RCC 7860 (cell line): ENCODE measurements at places on chromosomes 6 and 20.

DNA sequence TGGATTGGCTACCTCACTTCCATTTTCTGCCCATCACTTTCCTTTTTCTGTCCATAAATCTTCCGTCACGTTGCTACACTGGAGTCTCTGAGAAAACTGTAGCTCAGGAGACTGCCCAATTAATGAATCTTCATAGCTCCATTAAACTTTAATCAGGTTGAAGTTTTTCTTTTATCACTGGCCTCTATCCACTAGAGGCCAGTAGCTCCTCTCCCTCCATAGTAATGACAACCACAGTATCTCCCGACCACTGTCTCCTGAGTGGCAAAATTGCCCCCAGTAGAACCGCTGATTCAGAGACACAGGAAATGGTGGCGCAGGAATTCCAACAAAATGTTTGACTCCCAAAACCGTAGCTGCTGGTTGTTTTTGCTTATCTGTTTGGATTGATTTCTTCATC is 18.4 kb upstream of the DOK5 start:
- no peak for DNase-seq

GRCh38 chr6:46628498-46628897 is 24.1 kb downstream of the CYP39A1 start:
- DNase-seq = no peak

GRCh38 chr20:49850463-49851230 is 38.0 kb downstream of the SLC9A8 start:
- no peak for DNase-seq

- DNase-seq = no peak
Observed at GRCh38 chr6:168355716-168356522, 36.3 kb upstream of the DACT2 start.

GRCh38 chr20:50726955-50727791 is 4.2 kb upstream of the PARD6B start:
- peak; percentile 54 for DNase-seq

- no peak for DNase-seq
Observed at GRCh38 chr20:31851240-31851955, 6.0 kb upstream of the FOXS1 start.

GRCh38 chr20:24321973-24322372 is 147.5 kb upstream of the SYNDIG1 start:
- DNase-seq = no peak

GRCh38 chr6:136656121-136656520 is 105.9 kb upstream of the MAP7 start:
- DNase-seq = no peak

GRCh38 chr6:11374036-11375010 is 141.9 kb upstream of the NEDD9 start:
- no peak for DNase-seq

- no peak for DNase-seq
Observed at GRCh38 chr6:75551367-75551952, 50.2 kb upstream of the SENP6 start.

- no peak for DNase-seq
Observed at GRCh38 chr6:158708239-158708638, 58.4 kb downstream of the SYTL3 start.

DNA sequence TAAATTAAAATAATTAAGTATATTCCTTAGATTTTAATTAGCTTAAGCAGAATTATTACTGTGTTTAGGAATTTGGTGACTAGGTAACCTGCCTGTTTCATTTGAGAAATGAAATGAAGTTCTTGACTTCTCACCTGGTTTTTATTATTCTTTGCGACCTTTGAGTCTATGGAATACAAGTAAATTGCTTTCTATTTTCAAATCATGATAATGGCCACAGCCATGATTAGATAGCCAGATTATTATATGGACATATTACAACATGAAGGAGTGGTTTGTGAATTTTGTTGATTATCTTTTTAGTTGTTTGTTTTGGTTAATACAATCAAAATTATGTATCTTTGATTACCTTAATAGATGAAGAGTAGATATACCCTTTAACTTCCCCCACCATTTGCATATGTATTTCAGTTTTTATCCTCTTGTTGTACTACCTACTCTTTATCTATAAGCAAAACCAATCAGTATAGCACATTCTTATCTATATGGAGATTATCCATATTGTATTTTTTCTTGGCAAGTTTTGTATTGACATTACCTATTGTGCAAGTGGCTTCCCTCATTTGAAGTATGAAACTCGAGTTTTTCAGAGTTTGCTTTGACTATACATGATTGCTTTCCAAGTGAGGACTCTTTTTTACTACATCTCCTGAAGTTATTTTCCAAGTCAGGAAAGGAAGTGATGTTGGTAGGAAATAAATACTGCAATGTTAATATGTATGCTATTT is 47.9 kb downstream of the CD2AP start:
- no peak for DNase-seq

- no peak for DNase-seq
Observed at GRCh38 chr6:44475417-44475778, 87.9 kb downstream of the CDC5L start.

DNA sequence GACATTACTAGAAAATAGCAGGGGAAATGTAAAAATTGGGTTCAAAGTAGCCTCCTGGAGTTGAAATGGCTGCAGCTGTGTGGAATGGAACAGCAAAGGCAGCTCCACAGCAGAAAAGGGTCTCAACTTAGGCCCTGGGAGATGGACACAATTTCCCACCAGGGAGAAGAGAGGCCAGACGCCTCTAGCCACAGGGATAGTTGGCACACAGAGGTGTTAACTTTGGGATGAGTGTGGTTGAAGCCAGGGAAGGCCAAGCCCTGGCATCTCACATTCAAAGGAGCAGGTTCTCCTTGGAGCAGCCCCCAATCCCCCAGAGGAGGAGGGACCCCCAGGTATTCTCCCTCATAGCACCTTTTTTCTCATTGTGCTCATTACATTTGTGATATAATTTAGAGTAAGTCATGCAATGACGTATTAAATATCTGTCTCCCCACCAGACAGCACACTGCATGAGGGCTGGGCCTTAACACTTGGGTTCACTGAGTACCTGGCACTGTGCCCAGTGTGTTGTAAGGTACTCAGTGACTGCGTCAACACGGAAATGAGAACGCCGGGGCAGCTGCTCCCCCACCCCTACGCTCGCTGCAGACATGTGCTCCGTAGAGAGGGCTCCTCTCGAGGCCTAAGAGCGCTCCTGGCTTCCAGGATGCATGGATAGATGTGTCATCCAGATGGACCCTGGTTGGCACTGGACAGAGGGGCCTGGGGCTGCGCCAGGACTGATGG is 76.0 kb upstream of the CD93 start:
- DNase-seq = peak; percentile 23

GRCh38 chr20:62043131-62043914 is 22.4 kb downstream of the TAF4 start:
- DNase-seq = no peak

GRCh38 chr6:137095651-137096238 is 51.0 kb upstream of the IL20RA start:
- DNase-seq = no peak

DNA sequence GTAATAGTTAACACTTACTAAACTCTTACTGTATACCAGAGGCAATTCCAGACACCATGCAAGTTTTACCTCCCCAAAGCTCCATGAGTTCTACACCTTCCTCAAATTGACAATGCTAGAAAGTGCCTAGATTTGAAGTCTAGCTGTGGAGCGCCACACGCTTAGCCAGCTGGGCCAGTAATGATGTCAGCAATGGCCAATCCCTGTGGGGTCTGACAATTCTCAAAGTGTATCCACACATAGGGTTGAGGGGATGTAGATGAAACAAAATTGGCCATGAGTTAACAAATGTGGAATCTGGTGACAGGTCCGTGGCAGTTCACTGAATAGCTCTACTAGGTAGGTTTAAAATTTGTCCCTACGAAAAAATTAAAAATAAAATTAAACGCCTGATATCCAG is 1.3 kb downstream of the ZNF343 start:
- DNase-seq = no peak

GRCh38 chr6:157272866-157273755 is 50.2 kb downstream of the TMEM242 start:
- DNase-seq = no peak

GRCh38 chr6:158894193-158894592 is 75.0 kb upstream of the EZR start:
- peak; percentile 96 for DNase-seq
